GM13977 (cell line): ENCODE measurements at places on chromosomes 1 and 21.

GRCh38 chr1:230278871-230279582, 147.1 kb downstream of the PGBD5 start:
- DNase-seq = no peak

DNA sequence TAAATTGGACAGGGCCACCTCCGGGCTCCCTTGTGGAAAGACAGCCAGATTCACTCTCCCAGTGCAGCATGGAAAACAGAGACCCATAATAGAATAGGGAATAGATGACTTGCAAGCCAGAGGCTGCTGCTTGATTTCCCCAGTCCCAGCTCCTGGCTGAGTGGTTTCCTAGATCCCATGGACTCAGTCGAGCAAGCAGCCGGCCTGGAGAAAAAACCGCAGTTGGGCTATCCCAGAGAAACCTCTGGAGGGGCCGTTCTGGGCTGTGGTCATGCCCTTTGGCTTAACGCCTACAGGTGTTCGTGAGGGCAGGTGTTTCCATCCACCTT, 61.7 kb downstream of the ELK4 start:
- no peak for DNase-seq

DNA sequence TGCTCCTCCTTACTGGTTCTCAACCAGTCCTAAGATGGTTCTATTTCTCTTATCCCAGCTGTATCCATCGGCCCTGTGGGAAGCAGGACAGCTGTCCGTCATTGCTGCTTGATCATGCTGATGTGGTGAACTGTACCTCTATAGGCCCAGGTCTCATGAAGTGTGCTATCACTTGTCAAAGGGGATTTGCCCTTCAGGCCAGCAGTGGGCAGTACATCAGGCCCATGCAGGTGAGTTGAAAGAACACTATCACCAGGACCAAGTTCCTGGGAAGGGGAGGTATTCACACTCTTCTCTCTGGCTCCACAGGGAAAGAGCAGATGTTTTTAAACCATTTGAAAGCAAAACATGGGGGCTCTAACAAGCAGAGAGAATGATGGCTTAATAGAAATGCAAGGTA, 302.6 kb downstream of the PAPPA2 start:
- DNase-seq = no peak

DNA sequence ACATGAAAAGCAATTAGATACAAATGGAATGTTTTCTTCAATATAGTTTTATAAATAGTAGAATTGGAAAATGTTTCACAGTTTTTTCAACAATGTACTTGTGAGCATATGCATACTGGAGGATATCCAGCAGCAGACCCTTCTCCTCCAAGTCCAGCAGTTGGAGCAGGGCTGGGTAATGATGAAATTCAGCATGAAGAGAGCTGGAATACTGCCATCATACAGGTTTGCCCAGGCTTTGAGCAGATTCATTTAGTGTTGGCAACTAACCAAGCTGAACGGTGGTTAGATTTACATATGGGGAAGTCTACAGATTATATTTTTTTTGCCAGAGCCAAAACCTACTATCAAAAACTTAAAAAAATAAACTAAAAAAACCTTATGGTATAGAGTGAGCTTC, 38.3 kb downstream of the WDR3 start:
- DNase-seq = no peak

GRCh38 chr1:67209521-67209920, 43.3 kb downstream of the IL23R start:
- no peak for DNase-seq

DNA sequence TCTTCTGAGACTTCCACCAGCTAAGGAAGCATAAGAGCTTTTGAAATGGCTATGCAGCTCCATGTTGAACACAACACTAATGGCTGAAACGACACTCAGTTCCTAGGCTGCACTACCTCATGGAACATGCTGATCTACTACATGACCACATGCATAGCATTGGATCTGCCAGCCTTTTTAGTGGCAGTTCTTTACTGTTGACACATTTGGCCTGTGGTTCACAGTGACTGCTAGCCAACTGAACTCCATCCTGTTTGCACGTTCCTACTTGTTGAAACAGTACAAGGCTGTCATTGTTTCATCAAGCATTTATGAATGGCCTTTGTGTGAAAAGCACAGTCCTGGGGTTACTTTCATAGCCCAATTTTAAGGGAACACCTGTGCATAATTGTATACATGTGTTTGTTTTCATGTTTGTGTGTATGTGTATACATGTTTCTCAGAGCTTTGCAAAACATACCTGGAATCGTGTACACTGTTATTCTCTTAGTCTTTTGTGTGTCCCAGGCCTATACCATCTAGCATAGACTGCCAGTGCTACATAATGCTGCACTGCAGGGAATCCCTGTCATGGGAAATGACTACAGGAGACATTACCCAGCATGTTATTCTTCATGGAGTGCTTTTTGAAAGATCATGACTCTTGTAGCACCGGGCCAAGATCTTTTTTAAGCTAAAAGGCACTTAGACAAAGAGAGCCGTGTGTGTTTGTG, 179.6 kb upstream of the ESRRG start:
- DNase-seq = no peak

DNA sequence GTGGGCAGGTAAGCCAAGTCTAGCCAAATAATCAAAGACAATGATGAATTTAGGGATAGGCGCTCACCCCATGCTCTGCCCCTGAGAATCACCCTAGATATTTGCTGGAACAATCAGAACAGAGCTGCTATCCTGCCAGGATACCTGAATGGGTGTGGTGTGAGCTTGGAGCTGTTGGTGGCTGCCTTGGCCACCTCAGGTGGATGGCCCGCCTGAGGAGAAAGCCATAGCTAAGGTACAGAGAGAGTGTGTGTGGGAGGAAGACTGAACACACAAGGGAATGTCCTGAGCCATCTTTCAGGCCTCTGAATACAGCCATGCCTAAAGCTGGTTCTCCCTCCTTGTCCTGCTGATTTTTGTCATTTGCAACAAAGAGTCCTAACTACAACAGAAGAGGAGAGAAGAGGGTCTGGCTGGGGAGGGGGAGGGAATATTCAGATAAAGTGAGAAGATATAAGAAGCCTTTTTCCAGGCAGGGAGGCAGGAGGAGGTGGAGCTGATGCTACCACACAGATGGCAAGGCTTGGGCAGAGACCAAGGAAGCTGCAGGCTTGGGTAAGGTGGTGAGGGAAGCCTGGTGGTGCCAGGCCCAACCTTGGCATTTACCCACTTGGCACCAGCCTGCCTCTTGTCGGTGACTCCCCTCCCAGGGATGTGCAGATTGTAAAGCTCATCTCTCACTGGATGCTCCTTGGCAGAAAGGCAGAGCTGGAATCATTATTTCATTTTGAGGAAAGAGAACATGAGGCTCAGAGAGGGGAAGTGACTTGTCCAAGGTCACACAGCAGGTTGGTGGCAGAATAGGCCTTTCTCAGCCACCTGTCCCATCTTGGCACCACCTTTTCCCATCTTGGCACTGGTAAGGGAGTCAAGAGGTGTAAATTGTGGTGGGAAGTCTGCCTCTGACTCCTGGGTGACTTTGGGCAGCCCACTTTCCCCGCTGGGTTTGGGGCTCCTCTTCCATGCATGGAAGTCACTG, 49.7 kb downstream of the NKAIN1 start:
- DNase-seq = no peak

- DNase-seq = no peak
These were observed 35.4 kb downstream of the ENAH start for GRCh38 chr1:225617479-225617878.

DNA sequence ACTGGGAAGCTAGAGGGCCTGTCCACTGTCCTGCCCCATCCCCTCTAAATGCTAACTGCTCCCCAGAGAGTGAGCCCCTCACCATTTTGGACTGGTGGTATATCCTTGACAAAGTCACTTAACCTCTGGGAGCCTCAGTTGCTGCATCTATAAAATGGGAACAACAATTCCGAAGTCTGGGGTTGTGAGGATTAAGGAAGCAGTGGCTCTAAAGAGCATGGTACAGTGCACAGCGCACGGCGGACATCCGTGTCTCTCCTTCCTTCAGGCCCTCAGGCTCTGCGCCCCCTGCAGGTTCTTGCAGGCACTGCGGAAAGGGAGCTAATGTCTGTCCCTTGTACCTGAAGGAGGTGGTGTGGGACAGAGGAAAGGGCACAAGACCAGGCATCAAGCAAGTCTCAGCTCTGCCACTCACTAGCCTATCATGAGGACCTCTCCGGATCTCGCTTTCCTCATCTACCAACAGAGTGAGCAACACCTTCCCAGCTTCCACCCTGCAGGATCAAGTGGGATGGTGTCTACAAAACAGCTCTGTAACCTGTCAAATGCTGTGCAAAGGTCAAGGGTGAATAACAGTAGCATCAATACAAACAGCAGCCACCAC, 20.1 kb downstream of the ECE1 start:
- DNase-seq = peak; percentile 83

DNA sequence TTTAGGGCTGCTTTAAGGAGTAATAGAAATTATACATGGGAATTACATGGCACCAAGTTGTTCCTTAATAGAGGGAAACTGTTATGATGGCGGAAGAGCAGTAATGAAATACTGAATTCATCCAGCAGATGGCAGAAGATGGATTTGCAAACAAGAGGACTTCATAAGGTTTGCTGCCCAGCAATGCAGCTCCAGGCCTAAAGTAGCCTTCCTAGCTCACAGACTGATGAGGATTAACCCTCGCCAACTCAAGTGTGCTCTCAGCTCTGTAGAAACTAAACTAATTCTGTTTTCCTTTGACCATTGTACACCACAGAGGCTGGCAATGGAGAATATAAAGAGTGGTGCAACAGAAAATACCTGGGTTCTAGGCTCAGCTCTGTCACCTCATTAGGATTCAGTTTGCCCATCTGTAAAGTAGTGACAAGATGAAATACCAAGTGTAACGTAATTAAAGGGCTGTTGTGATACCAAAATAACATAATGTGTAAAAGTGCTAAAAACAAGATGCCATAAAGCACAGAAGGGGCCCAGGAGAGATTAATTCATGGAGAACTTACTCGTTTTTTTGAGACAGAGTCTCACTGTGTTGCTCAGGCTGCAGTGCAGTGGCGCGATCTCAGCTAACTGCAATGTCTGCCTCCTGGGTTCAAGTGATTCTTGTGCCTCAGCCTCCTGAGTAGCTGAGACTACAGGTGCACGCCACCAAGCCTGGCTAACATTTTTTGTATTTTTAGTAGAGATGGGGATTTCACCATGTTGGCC, 102.4 kb upstream of the SERBP1 start:
- peak; percentile 61 for DNase-seq

DNA sequence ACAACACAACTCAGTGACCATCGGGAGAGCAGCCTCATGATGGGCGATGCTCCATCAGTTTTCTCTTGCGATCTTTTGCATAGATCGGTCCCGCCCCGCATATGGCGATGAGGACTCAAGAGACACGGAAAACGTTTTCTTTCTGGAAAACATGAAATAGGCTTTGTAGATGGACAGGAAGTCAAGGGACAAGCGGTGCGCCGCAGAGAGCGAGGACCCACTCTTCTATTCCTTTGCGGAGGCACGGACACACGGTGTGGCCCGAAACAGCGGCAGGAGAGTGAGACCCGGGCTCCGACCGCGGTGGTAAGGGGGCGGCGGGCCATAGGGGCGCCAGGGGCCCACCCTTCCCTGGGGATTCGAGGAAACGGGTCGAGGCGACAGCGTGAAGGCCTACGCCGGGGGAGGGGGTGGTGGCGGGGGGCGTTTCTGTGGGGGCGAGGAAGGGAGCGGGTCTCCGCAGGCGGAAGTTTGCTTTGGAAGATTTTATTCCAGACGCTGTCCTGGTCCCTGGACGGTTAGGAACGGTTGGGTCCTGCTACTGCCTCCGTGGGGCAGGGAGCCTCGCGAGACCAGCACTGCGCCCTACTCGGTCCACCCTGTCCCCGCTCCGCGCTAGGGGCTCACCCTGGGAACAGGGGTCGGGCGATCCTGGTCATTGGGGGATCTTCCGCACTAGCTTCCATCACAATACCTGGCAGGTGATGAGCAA, 796 bp upstream of the TDRKH start:
- no peak for DNase-seq

- DNase-seq = no peak
These were observed 56.5 kb downstream of the CAMSAP2 start for GRCh38 chr1:200795156-200795555.

DNA sequence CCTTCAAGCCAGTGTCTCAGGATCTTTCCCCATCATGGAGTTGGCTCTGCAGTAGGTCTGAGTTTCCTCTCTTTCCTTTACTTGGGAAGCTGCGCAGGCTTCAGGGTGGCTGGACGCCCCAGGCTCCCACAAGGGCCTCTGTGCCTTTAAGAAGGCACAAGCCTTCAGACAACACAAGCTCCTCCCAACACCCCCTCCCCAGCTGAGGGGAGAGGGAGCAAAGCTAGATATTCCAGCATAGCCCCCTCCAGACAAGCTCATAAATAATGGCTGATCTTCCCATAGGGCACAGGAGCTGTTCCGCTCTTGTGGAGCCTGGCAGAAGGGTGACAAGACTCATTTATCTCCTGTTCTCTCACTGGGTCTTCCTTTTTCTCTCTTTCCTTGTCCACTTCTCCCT, 27.9 kb upstream of the ATP2B4 start:
- no peak for DNase-seq

GRCh38 chr1:108878678-108879077, 1.9 kb downstream of the GPSM2 start:
- no peak for DNase-seq

DNA sequence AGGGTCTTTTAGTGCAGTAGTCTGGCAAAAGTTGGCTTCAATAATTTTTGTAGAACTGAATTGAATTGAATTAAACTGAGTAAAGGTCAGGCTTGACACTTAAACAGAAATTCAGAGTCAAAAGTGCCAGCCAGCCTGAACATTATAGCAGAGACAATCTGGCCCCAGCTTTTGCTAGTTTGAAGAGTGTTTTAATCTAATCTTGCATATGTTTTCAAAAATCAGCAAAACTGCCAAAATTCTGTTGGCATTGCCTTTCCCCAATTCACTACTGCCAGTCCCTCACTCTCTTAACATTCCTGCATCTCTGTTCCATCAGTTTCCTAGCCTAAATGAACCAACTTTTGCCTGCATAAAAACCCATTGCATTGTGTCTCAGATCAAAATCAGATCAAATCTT, 403.8 kb downstream of the NUF2 start:
- no peak for DNase-seq

- no peak for DNase-seq
These were observed 18.5 kb upstream of the MTARC1 start for GRCh38 chr1:220768126-220768601.

DNA sequence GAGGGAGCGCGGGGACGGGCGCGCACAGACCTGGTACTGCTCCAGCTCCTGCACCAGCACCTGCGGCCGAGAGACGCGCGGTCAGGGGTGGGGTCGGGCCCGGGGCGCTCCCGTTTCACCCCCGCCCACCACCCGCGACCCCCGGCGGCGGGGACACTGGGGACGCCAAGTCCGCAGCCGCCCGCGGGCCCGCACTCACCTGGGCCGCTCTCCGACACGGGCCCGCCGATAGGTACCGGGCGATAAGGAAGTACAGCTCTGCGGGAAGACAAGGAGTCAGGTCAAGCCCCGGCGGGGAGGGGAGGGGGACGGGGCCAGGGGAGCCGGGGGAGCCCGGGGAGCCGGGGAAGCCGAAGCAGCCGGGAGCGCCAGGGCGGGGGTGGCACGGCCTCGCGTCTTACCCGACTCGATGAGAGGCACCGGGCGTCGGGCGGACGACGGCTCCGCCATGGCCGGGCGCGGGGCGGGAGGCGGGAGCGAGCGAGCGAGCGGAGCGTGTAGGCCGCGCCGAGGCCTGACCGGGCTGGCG, 326 bp downstream of the BRWD1 start:
- DNase-seq = peak; percentile 43

GRCh38 chr1:199009447-199009846, 370.6 kb downstream of the PTPRC start:
- no peak for DNase-seq
